Spinal cord (tissue), 10 donors: ENCODE measurements at places on chromosomes 3 and 15. TPM values are rescaled to one million over a fixed set of nuclear protein-coding genes. Genes with fewer than 3 reads are reported as not detected.

GRCh38 chr3:67601919-67602608 lies 52.3 kb downstream of the SUCLG2 start:
- H3K4me1 ChIP-seq: no peaks in the 10 kb centered on the region
- no peaks in the 10 kb centered on the region for H3K27me3 ChIP-seq
- no peak overlapping the region for H3K4me3 ChIP-seq
- no peaks in the 10 kb centered on the region for H3K36me3 ChIP-seq
- H3K27ac ChIP-seq: no peak overlapping the region

Gene ARPIN
- total RNA-seq: 16.1 TPM

DNA sequence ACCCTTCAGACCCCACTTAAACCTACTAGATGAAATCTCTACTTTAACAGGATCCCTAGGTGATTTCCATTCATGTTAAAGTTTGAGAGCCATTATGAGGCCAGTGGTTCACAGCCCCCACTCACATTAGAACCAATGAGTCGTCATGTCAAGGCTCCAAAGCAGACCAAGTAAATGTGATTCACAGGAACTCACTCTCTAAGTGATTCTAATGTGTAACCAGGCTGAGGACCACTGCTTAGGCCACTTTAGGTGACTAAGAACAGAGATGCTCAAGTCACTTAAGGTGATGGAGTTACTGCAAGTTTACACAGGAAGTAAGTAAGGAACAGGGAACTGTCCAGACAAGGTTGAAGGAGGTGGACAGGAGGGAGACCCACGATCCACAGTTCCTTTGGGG lies 7.7 kb downstream of the GALNT15 start:
- no peak overlapping the region for H3K27ac ChIP-seq
- peaks cover 9% of the 10 kb centered on the region for H3K4me1 ChIP-seq
- no peak for DNase-seq
- H3K4me3 ChIP-seq: no peak overlapping the region
- H3K36me3 ChIP-seq: no peaks in the 10 kb centered on the region
- H3K27me3 ChIP-seq: no peaks in the 10 kb centered on the region

GRCh38 chr15:77035999-77036471 lies 34.9 kb downstream of the TSPAN3 start:
- H3K36me3 ChIP-seq: peaks cover 50% of the 10 kb centered on the region
- DNase-seq: no peak
- H3K27ac ChIP-seq: no peak overlapping the region
- no peaks in the 10 kb centered on the region for H3K27me3 ChIP-seq
- no peak overlapping the region for H3K4me3 ChIP-seq

DNA sequence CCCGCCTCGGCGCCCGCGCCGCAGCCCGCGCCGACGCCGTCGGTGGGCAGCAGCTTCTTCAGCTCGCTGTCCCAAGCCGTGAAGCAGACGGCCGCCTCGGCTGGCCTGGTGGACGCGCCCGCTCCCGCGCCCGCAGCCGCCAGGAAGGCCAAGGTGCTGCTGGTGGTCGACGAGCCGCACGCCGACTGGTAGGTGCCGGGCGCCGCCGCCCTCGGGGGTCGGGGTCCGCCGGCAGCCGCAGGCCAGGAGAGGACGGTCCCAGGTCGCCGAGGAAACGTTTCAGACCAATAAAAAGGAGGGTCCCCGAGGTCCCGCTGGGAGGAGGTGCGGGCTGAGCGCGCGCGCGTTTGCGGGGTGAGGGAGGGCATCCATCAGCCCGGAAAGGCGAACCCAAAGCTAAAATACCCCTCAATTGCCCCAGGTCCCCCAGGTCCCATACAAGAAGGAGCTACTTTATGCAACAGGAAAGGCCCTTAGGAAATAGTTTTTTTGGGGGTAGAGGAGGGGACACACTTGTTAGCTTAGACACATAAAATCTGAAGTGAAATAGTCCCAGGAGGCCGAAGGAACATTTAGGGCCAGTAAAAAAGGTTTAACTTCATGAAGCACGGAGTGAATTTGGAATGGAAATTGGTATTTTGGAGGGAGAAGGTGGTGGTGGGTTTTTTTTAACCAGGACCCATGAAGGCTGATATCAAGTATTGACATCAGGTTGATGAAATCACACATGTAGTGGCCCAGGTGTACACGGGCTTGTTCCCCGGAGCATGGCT lies 739 bp downstream of the SYN2 start:
- peaks cover 6% of the 10 kb centered on the region for H3K4me1 ChIP-seq
- DNase-seq: no peak
- peak overlapping the region; percentile 38 for H3K4me3 ChIP-seq
- no peaks in the 10 kb centered on the region for H3K36me3 ChIP-seq

Gene DNAJB11
- 57.4 TPM for total RNA-seq

DNA sequence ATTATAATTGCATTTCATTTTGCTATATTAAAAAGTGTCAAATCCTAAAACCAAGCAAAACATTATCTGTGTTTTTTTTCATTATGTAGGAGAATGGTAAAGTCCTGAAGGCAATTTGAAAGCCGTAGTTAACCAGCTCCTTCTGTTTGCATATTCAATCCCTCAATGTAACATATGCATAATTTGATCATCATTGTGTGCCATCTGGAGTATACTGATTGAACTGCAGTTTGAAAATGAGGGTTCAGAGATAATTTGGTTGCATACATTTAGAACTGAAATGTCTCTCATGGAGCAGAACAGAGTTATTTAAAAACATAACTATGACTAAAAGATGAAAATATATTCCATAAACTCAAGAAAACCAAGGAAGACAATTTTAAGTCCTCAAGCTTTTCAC lies 518.6 kb downstream of the GBE1 start:
- H3K27me3 ChIP-seq: no peaks in the 10 kb centered on the region
- no peak overlapping the region for H3K4me3 ChIP-seq
- no peaks in the 10 kb centered on the region for H3K4me1 ChIP-seq
- no peak overlapping the region for H3K27ac ChIP-seq

DNA sequence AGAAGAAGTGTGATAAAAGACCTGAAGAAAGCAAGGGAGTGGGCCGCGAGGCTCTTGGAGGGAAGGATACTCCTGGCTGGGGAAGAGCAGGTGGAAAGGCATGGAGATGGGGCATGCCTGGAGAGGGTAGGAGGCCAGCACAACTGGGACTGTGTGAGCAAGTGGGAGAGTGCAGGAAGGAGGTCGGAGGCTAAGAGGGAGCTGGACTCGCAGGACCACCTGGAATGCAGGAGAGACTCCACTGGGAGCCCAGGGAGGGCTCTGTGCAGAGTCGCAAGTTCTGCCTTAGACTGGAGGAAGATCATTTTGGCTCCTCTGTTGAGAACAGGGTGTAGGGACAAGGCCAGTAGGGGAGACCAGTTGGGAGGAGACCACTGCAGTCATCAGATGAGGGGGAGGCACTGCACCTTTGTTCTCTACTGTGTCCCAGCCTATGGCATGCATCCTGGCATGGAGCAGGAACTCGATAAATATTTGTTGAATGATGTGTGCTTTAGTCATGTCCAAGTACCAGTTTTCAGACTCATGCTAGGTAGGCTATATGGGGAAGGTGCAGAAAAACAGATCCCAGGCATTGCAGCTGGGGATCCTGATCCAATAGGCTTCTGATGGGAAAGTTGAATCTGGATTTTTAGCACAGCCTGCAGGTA lies 13.7 kb downstream of the FAM107A start:
- H3K27ac ChIP-seq: no peak overlapping the region
- no peak overlapping the region for H3K4me3 ChIP-seq
- peaks cover 24% of the 10 kb centered on the region for H3K36me3 ChIP-seq

DNA sequence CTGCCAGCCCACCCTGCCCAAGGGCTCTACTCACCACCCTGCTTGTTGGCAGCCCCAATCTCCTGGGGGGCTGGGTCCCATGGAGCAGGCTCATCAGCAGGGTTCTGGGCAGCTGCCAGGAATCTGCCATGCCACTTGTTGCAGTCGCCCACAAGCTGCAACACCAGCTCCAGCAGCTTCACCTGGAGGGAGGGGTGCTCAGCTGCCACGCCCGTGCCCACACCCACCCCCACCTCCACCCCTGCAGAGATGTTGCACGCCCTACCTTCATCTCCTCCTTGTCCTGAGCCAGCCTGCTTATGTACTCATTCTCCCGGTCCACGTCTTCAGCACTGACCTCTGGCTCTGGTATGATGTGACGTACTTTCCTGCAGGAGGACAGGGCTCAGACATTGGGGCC lies 77.9 kb upstream of the C2CD4B start:
- no peaks in the 10 kb centered on the region for H3K27me3 ChIP-seq
- H3K4me1 ChIP-seq: no peaks in the 10 kb centered on the region
- no peaks in the 10 kb centered on the region for H3K36me3 ChIP-seq
- H3K27ac ChIP-seq: no peak overlapping the region
- no peak for DNase-seq
